HFFc6 (cell line): ENCODE measurements at places on chromosomes 11 and 22. TPM values are rescaled to one million over a fixed set of nuclear protein-coding genes. Genes with fewer than 3 reads are reported as not detected.

DNA sequence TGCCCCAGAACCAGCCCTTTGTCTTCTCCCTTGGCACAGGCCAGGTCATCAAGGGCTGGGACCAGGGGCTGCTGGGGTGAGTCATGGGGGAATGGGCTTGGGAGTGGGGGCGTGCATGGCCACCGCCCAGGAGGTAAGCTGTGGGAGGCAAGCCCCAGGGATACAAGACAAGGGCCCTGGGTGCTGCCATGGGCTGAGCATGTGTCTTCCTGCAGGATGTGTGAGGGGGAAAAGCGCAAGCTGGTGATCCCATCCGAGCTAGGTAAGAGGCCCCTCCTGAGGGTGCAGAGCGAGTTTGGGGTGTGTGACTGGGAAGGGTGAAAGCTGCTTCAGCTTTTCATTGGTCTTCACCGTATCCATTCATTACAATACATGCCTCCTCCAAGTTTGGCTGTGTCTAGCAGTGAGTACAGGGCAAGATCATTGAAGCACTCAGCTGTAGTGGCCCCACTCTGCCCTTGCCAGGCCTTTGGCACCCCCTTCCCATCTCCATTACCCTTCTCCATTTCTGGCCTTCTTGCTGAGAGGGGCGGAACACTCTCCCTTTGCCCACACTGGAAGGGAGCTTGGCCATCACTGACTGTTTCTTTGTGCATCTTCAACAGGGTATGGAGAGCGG is 2.5 kb downstream of the FKBP2 start:
- DNase-seq: no peak

DNA sequence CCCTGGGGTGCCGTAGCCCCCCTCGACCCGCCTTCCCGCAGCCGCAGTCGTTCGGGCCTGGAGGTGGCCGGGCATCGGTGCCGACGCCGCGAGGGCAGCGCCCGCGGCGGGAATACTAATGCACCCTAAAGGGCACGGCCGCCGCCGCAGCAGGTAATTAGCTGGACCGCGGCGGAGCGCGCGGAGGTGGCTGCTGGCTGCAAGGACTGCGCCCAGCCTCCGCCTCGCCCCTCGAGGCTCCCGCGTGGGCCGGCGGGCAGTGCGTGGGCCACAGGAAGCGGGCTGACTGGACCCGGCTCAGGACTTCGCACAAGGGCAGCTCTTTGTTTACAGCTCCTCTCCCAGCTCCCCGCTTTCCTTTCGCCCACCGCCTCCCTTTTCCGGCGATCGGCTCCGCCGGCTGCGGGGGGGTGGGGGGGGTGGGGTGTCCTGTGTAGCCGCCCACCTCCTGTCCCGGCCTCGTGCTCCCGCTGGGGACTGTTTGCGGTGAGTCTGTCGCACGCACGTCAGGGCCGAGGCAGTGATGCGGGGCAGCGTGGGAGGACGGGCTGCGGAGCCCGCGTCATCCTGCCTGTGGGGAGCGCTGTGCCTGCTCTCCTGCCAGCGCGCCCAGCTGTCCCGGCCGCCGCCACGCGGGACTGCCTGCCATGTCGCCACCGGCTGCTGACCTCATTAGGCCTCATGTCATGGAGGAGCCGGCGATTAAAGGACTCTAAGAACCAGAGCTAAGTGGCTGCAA is 53.2 kb downstream of the GRIK4 start:
- peak; percentile 32 for DNase-seq

DNA sequence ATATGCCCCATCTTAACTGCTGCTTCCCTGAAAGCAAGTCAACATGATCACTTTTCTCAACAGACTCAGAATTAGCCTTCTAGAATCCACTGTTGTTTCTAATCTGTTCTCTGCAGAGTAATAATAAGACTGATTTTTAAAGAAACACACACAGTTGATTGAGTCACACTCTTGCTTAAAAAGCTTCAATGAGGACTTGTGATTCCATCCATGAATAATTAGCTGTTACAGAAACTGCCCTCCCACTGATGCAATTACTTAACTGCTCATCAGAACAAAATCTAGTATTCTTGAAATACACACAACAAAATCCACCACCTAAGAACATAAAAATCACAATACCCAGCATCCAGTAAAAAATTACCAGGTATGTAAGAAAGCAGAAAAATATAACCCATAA is 100.5 kb upstream of the TIMP3 start:
- DNase-seq: no peak

- DNase-seq: peak; percentile 18
Observed at GRCh38 chr11:14907411-14908213, 15.6 kb upstream of the CYP2R1 start.

DNA sequence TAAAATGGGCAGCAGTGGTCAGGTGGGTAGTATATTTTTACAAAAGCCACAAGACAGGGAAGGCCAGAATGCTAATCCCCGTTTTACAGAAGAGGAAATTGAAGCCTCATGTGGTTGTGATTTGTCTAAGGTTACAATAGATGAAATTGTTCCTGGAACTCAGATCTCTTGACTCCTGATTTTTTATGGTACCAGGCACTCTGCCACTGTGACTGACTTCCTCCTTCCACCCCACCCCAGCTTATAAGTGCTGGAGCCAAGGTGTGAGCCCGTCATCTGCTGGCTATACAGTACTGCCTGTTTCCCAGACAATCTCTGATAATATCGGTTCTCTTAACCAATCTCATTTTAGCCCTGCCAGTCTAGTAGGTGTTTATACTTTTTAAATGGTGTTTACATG is 1.9 kb downstream of the SLC5A1 start:
- no peak for DNase-seq

DNA sequence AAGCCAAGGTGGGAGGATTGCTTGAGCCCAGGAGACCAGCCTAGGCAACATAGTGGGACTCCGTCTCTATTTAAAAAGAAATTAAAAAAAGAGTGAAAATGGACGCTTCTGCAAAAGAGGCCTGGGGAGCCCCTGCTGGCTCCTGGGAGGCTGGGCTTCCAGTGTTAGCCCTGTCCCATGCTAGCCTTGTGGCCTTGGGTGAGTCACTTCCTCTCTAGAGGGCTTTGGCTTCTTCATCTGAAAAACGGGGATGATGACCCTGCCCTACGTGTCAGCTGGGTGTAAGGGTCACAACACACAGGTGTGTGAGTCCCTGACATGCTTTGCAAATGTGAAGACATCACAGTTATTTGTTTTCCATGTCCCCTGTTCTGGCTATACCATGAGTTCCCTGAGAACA is 32.8 kb downstream of the FAM227A start:
- no peak for DNase-seq

DNA sequence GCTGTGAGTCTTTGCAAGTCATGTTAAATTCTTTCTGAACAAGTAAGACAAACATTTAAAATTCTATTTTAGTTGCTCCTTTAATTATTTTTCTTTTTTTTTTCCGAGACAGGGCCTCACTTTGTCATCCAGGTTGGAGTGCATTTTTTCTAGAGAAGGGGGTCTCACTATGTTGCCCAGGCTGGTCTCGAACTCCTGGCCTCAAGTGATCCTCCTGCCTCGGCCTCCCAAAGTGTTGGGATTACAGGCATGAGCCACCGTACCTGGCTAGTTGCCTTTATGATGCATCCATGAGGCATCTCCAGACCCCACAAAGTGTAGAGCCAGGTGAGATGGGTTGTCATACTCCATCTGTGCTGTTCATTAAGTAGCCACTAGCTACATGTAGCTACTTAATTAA is 4.4 kb downstream of the ATXN10 start:
- DNase-seq: no peak

GRCh38 chr22:48092866-48093265 is 1330.4 kb downstream of the TBC1D22A start:
- DNase-seq: no peak

DNA sequence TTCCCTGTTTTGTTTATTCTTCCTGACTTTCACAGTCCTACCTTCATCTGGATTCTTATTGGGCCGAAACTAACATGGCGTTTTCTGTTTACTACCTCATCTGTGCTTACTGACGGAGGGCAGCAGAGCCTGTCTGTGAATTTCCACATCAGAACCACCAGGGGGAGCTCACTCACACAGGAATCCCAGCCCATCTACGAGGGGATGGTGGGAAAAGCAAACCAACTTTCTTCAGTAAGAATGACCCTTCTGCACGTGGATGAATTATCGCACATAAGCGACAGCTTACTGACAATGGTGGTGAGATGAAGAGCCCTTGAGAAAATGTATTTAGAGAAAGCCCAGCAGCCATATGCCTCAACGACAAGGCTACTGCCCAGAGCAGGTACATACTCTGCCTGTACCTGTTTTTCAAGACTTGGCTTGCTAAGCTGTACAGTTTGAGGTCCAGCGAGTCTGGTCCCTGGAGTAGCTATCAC is 42.5 kb downstream of the LARGE2 start:
- peak; percentile 68 for DNase-seq

DNA sequence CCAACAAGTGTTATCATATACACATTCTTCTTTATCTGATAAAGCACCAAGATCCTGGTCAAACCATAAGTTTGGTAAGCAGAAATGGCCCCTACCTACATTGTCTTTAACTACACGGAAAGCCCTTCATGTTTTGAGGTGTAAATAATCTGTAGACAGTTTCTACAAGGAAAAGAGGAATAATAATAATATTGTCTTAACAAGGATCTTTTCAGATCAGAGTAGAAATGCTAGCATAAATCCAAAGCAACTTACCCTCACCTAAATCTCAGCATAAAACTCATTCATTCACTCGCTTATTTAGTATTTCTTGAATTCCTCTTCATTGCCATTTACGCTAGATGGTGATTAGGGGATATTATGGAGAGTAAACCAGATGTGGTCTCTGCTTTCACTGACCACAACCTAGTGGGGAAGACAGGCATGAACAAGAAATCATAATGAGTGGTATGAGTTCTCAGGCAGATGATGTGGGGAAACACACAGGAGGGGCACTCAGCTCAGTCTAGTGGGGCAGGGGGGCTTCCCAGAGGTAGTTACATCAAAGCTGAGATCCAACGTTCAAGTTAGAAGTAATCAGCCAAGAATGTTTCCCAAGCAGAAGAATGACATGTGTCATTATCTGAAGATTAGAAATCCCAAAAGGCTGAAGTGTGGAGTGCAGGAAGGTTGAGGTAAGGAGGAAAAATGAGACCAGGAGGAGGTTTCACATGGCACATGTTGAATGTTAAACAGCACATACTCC is 65.4 kb upstream of the ZC3H12C start:
- DNase-seq: no peak

DNA sequence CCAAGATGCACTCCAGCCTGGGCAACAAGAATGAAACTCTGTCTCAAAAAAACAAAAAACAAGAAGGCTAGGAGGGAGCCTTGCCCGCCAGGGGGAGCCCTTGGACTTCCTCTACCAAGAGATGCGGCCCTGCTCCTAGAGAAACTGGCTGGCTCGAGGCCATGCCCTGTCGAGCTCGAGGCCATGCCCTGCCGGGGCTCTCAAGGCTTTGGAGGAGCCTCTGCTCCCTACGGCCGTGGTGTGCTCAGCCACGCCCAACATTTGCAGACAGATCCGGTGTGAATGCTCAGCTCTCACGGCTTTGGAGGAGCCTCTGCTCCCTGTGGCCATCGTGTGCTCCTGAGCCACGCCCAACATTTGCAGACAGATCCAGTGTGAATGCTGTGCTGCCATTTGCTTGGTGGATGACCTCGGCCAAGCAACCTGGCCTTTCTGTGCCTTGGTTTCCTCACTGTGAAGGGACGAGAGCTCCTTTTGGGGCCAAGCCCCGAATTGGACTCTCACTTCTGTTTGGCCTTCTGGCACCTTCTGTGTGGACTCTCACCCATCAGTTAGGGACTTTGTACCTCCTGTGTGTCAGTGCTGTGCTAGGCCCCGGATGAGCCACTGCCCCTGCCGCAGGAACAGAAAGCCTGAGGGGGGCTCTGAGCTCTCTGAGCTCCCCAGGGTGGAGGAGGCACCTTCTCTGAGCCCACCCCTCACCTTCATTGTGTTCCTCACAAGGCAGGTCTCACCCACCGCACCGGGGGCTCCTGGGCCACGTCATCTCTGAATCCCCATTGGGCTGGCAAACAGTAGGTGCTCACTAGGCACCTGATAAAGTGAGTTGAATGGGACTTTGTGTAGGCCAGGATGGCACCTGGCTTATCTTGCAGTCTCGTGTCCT is 14.1 kb downstream of the C11orf24 start:
- peak; percentile 88 for DNase-seq

DNA sequence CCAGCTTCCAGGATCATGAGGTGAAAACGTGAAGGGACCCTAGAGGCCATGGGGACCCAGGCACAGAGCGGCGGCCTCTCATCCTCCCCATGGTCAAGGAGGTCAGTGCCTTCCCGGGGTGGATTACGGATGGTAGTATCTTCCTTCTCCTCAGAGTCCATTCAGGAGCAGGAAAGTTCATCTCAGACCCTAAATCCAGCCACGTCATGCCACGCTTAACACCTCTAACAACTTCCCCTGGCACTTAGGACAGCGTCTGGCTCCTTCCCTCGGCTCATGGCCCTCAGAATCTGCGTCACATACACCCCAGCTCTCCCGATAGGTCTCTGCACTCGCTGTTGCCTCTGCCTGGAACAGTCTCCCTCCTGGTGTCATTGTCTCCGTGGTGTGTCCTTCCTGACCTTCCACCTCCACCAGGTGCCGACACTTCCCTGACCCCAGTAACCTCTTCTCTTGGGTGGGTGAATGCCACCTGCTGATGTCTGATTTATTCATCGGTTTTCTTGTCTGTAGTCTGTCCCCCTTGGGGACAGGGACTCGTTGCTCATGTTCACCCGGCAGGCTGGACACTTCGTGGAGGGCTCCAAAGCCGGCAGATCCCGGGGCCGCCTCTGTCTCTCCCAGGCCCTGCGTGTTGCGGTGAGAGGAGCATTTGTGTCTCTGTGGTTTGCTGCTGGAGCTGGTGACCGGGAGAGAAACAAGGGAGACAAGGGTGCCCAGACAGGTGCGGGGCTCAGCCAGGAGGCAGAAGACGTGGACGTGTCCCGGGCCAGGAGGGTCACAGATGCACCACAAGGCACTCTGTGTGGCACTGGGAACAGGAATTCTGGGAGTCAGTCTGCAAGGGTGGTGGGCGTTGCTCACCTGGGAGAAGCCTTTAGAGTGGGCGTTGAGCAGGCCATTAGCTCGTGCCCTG is 1.4 kb downstream of the MYEOV start:
- DNase-seq: no peak

- DNase-seq: no peak
Observed at GRCh38 chr11:47518212-47518964, 34.5 kb downstream of the CELF1 start.

DNA sequence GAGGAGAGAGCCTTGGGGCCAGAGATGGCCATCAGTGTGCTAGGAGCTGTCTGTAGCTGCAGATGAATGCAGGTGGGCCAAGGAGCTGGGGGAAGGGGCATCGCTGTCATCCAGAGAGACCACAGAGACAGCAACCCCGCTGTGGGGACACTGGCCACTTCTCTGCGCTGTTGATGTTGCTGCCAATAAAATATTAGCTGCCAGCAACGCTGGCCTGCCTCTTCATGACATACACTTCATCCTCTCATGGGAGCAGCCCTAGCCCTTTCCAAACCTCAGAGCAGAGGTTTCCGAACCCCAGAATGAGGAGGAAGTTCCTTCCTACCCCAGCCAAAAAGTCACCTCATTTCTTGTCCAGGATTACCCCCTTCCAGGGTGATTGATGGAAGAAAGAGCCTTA is 106.2 kb downstream of the PARVA start:
- no peak for DNase-seq

GRCh38 chr11:104572279-104572678 is 326.0 kb downstream of the CASP12 start:
- DNase-seq: no peak

- DNase-seq: no peak
Observed at GRCh38 chr22:20031732-20032406, 11.0 kb downstream of the TANGO2 start.

The C11orf86 gene
- total RNA-seq: not detected in 3 replicates

The RAC2 gene
- 25.7 to 55.8 TPM (median 31.1 TPM) in 3 replicates for total RNA-seq

The ZNF195 gene
- total RNA-seq: 17.1 to 22.4 TPM (median 19.0 TPM) in 3 replicates
